ENCODE measurements at places on chromosomes 7 and 10.

DNA sequence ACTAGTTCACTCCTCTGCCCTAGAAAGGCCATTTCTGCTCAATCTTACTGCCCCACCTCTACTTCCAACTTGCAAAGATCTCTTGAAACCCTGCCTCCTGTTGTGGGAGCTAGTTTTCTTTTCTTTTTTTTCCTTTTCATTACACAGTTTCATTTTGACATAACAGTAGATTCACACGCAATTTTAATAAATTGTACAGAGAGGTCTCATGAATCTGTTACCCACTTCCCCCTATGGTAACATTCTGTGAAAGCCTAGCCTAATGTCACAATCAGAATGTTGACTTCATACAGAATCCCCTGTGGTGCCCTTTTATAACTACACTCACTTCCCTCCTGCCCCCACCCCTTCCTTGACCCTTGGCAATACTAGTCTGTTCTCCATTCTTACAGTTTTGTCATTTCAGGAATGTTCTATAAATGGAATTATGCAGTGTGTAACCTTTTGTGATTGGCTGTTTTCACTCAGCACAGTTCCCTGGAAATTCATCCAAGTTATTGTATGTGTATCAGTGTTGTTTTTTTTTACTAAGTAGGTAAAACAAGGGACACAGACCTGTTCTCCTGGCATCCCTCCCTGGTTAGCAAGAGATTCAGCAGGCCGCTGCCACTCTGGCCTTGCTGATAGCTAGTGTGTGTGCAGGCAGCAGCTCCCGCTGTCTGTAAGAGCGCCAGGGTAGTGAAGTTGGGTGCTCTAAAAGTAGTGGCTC, 21.5 kb downstream of the CHST3 start:
- no peak for DNase-seq

GRCh38 chr10:28090506-28090905, 91.6 kb upstream of the ODAD2 start:
- no peak for DNase-seq

DNA sequence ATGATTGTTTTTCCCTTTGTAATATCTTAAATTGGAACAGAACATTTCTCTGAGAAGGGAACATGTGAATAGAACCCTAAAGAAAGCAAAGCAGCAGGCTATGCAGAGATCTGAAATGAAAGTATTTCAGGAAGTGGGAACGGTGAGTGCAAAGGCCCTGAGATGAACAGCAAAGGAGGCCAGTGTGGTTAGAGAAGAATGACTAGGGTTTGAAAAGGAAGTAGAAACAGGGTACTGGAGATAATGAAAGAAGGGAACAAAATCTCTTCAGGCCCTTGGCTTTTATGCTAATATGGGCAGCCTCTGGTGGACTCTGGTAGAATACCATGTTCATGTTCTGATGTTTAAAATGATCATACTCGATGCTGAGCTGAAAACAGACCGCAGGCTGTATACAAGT, 22.2 kb downstream of the ARHGAP21 start:
- DNase-seq: no peak

DNA sequence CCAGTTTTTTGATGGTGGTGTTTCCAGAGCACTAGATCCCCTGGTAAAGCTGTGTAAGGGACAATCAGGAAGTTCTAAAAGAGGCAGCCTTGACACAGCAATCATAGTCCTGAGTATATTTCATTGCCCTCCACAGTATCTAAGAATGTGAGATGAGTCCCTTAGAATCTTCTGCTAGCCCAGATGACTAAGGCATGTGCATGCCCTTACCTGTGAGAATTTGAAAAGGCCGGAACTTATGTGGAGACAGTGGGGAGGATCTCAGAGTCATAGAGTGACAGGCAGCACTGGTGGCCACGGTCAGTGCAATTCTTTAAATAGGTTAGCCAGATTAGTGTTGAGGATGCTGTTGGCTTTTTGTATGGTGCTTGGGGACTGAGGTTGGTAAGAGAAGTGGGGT, 361.4 kb upstream of the VSTM2A start:
- DNase-seq: no peak

- DNase-seq: no peak
Observed at GRCh38 chr10:83691791-83692596, 447.3 kb upstream of the GHITM start.

DNA sequence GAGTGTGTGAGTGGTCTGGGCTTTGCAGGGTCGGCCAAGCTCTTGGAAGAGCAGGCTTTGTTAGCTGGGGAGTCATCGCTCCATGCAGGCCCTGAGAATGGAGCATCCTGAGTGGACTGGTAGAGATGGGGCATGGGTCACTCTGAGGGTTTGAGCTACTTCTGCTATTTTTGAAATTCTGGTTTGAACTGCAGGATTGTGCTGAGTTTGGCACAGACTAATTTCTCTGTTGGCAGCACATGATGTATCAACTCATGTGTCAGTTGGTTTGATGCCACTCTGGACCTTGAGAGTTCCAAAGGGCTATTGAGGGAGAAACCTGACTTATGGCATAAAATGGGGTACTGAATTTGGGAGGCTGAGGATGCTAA, 56.3 kb downstream of the LRMDA start:
- no peak for DNase-seq
